NCI-H774 (cell line): ENCODE measurements at places on chromosomes 11 and 22.

- DNase-seq = no peak
These were observed 36.3 kb upstream of the CFAP300 start for GRCh38 chr11:102010776-102011494.

GRCh38 chr11:122308226-122308625 lies 192.2 kb upstream of the BLID start:
- DNase-seq = no peak

GRCh38 chr22:35522225-35523149 lies 18.1 kb upstream of the RASD2 start:
- no peak for DNase-seq

GRCh38 chr22:31852691-31853421 lies 91.5 kb upstream of the YWHAH start:
- no peak for DNase-seq

DNA sequence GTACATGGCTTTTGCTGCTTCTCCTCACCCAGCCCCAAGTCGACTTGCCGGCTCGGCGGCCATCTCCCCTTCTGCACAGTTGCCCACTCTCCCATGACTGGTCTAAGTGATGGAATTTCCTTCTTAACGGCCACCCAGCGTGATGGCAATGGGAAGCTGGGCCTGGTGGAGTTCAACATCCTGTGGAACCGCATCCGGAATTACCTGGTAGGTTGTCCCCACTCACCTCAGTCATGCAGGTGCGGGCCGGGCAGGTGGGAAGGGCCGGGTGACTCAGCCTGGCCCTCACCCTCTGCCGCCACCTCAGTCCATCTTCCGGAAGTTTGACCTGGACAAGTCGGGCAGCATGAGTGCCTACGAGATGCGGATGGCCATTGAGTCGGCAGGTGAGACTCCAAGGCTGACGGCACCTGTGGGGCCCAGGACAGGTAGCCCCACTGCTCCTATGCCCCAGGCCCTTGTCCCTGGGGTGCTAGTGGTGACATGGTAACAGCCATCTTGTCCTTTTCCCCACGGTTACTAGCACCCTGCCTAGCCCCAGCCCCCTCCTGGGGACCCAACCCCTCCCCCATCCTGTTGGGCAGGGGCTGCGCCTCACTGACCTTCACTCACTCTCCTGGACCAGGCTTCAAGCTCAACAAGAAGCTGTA lies 28.1 kb downstream of the CAPN1 start:
- DNase-seq = no peak

DNA sequence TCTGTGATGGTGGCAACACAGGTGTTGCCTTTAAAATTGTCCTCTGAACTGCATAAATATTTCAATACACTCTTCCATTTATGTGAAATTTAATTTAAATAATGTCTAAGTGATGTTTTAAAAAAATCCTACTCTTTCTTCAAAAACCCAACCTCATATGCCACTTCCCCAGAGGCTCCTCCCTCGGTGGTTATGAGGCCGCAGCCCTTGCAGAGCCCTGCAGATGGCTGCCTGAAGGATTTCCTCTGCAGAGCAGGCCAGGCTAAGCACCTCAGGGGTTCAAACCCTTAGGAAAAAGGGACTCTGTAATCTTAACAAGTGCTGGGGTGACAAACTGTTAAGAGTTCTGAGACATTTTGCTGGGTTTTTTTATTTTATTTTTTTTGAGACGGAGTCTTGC lies 25.2 kb downstream of the MORC2 start:
- no peak for DNase-seq

DNA sequence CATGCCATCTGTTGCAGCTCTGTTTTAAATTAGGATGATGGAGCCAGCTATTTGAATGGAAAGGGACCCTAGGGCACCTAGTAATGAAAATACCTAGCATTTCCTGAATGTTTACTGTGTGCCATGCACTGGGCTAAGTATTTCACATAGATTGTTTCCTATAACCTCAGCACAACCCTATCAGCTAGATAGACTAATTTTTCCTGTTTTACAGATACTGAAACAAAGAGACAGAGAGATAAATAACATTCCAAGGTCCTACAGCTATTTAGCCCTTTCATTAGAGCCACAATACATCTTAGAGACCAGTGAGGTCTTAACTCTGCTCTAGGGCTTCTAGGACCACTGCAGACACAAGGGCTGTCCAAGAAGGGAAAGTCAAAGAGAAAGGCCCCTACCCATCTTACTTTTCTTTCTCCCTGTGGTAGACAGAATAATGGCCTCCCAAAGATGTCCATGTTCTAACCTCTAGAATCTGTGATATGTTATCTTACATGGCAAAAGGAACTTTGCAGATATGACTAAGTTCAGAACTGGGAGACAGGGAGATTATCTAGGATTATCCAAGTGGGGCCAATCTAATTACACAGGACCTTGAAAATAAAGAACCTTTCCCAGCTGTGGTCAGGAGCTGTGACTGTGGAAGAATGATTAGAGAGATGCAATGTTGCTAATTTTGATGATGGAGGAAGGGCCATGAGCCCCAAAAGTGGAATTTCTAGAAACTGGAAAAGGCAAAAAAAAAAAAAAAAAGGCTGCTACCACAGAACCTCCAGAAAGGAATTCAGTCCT lies 157.0 kb downstream of the CCDC34 start:
- no peak for DNase-seq

- no peak for DNase-seq
These were observed 105.0 kb upstream of the SESN3 start for GRCh38 chr11:95335989-95336388.

GRCh38 chr11:8032576-8033304 lies 45.6 kb downstream of the EIF3F start:
- no peak for DNase-seq

- DNase-seq = peak; percentile 22
These were observed 28.6 kb upstream of the PANX2 start for GRCh38 chr22:50141891-50142363.

GRCh38 chr11:112795142-112795815 lies 165.9 kb upstream of the NCAM1 start:
- no peak for DNase-seq

DNA sequence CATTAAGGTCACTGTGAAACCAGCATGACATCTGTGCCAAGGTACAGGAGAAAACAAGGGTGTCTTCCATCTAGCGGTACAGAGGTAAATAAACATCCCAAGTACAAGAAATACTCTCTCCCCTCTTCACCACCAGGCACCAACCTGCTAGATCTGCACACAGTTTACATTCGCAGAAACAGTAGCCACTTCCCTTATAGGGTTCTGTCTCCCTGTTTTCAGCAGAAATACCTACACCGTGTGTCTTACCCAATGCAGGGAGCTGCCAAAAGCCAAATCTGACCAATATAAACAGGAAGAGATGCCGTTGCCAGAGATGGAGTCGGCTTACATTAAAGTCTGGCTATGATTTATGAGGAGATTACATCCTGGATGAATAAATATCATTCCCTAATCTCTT lies 1.2 kb downstream of the SCN4B start:
- DNase-seq = no peak

GRCh38 chr11:128845334-128845780 lies 21.7 kb downstream of the KCNJ1 start:
- DNase-seq = no peak
